ENCODE measurements at places on chromosomes 11 and 22.

DNA sequence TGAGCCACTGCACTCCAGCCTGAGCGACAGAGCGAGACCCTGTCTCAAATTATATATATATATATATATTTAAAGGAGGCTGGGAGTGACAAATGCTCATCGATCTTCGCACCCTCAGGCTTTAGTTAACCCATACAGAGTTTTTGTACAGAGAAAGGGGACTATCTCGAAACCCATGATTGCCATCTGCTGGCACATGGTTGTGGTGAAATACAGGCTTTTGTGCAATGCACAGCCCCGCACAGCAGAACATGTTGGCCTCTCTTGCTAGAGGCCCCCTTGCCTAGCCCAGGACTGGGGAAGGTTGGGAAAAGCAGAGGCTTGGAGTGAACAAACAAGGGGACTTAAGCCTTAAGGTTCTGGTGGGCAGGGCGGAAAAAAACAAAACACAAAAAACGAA lies 3.6 kb downstream of the MYBPC3 start:
- no peaks in the 10 kb centered on the region for H3K36me3 ChIP-seq
- DNase-seq, result peak; percentile 43
- no peak overlapping the region for H3K27ac ChIP-seq
- peaks cover 19% of the 10 kb centered on the region for H3K27me3 ChIP-seq
- no peak overlapping the region for H3K4me3 ChIP-seq

- H3K27me3 ChIP-seq, result no peaks in the 10 kb centered on the region
- DNase-seq, result peak; percentile 30
- H3K4me1 ChIP-seq, result no peaks in the 10 kb centered on the region
- H3K36me3 ChIP-seq, result no peaks in the 10 kb centered on the region
- H3K4me3 ChIP-seq, result no peak overlapping the region
- H3K27ac ChIP-seq, result no peak overlapping the region
These were observed 99.6 kb downstream of the FAM181B start for GRCh38 chr11:82634091-82634490.

GRCh38 chr11:111633248-111633647 lies 31.0 kb downstream of the SIK2 start:
- H3K4me1 ChIP-seq, result peaks cover 2% of the 10 kb centered on the region
- H3K27me3 ChIP-seq, result no peaks in the 10 kb centered on the region
- no peak overlapping the region for H3K4me3 ChIP-seq
- H3K36me3 ChIP-seq, result peaks cover 21% of the 10 kb centered on the region

GRCh38 chr11:122107566-122107965 lies 8.4 kb downstream of the BLID start:
- no peak for DNase-seq
- H3K4me3 ChIP-seq, result no peak overlapping the region
- H3K27me3 ChIP-seq, result no peaks in the 10 kb centered on the region
- peaks cover 76% of the 10 kb centered on the region for H3K36me3 ChIP-seq

DNA sequence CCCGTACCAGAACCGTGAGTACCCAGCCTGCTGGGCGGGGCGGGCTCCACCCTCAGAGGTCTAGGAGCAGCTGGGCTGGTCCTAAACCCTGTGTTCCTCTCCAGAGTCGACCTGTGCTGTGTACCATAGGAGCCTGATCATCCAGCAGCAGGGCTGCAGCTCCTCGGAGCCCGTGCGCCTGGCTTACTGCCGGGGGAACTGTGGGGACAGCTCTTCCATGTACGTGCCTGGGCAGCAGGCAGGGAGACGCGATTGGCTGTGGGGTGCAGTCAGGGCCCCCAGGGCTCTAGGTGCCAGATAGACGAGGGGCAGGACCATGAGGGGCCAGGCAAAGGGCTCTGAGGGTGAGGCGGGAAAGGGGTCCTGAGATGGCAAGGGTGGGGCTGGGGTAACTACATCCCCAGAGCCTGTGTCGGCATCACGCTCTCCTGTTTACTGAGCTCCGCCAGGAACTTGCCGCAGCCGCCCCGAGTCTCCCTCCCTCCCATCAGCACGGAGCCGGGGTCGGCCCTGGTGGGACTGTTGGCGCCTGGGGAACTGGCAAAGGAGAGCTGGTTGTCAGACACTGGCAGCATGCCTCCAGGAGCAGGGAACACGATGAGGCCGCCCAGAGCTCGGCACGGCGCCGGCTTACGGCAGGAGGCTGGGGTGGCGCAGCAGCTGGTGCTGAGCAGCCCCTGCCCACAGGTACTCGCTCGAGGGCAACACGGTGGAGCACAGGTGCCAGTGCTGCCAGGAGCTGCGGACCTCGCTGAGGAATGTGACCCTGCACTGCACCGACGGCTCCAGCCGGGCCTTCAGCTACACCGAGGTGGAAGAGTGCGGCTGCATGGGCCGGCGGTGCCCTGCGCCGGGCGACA lies 22.9 kb upstream of the MUC5B start:
- H3K36me3 ChIP-seq, result no peaks in the 10 kb centered on the region
- peaks cover 66% of the 10 kb centered on the region for H3K27me3 ChIP-seq
- H3K4me1 ChIP-seq, result peaks cover 14% of the 10 kb centered on the region

DNA sequence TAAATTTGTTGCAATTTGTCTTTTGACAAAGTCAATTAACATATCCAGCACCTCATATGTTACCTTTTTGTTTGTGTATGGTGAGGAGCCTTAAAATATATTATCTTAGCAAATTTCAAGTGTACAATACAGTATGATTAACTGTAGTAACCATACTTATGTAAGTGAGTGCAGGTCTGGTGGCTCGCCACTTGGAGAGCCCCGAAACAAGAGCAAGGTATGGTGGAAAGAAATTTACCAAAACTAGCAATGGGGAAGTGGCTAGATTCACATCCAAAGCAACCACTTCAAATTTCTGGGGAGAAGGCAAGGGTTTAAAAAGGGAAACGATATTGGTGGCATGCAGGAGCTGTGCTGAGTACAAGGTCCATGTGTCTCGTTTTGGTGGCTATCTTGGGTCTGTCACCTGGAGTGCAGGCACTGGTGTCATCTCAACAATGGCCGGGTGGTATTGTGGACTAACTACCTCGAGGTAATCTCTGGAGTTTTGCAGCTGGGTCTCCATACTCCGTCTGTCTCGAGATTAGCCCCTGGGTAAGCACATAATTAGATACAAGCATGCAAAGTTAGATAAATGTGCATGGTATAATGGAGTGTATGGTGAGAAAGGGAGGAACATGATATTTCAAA lies 8.2 kb upstream of the FNBP4 start:
- DNase-seq, result no peak
- no peak overlapping the region for H3K27ac ChIP-seq
- H3K27me3 ChIP-seq, result no peaks in the 10 kb centered on the region
- H3K4me1 ChIP-seq, result no peaks in the 10 kb centered on the region
- peaks cover 51% of the 10 kb centered on the region for H3K36me3 ChIP-seq
- H3K4me3 ChIP-seq, result no peak overlapping the region
